NCI-H460 (cell line): ENCODE measurements at places on chromosomes 12 and 14.

GRCh38 chr14:36773136-36773540 lies 111.5 kb downstream of the PAX9 start:
- DNase-seq: peak; percentile 70

- no peak for DNase-seq
These were observed 253.5 kb downstream of the SPTSSA start for GRCh38 chr14:34208532-34208931.

DNA sequence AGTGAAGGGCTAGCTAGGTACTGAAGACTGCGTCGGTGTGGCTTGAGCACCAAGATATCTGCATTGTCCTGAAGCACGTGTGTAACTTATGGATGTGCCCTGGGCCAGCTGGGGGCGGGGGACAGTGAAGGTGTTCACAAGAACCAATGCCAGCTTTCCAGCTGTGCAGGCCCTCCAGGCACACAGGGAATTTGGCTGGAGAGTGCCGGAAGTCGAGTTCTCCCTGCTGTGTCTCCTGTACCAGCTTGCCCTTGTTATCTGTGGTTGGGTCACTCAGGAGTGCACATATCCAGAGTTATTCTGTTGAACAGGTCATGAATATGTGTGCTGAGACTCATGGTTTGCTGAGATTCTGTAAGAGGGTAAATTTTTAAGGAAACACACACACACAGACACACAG lies 75.9 kb upstream of the CRY1 start:
- no peak for DNase-seq

DNA sequence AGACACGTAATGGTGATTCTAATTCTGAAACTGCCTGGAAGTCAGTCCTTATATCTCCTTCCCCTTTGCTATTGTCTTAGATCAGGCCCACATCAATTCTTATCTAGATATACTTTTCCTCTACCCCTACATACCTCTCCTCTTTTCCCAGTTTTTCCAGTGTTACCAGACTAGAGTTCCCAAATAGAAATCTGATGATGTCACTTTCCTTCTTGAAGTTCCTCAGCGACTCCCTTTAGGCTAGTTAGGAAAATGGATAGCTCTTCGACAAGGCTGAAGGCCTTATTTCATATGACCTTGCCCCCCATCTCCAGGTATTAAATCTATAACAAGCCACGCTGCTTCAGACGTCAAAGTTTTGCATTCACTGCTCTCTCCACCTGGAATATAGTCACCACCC lies 201.1 kb upstream of the ATP2B1 start:
- DNase-seq: no peak

- no peak for DNase-seq
These were observed 152.9 kb downstream of the EPS8 start for GRCh38 chr12:15636060-15636890.

GRCh38 chr14:59632381-59632780 lies 55.8 kb upstream of the CCDC175 start:
- DNase-seq: peak; percentile 25

- DNase-seq: no peak
These were observed 65.6 kb upstream of the FUT8 start for GRCh38 chr14:65346895-65347294.

- DNase-seq: no peak
These were observed 23.0 kb upstream of the BATF start for GRCh38 chr14:75499084-75499875.

- DNase-seq: no peak
These were observed 8.1 kb upstream of the ZFP36L1 start for GRCh38 chr14:68800953-68801352.

GRCh38 chr12:110254971-110255540 lies 26.0 kb upstream of the ATP2A2 start:
- no peak for DNase-seq

- no peak for DNase-seq
These were observed 1.7 kb upstream of the NRIP2 start for GRCh38 chr12:2836574-2836973.

- DNase-seq: no peak
These were observed 11.5 kb upstream of the NUP107 start for GRCh38 chr12:68675101-68675842.

GRCh38 chr14:70156592-70156991 lies 32.2 kb downstream of the SLC8A3 start:
- no peak for DNase-seq

GRCh38 chr14:103593577-103593976 lies 30.8 kb downstream of the COA8 start:
- no peak for DNase-seq

GRCh38 chr14:87229131-87229530 lies 763.9 kb downstream of the GALC start:
- no peak for DNase-seq

GRCh38 chr12:100163416-100164152 lies 20.9 kb upstream of the BLTP3B start:
- DNase-seq: peak; percentile 67

GRCh38 chr12:130480887-130481286 lies 143.2 kb downstream of the PIWIL1 start:
- no peak for DNase-seq

- DNase-seq: peak; percentile 32
These were observed 59.9 kb upstream of the FBRSL1 start for GRCh38 chr12:132429946-132430643.

DNA sequence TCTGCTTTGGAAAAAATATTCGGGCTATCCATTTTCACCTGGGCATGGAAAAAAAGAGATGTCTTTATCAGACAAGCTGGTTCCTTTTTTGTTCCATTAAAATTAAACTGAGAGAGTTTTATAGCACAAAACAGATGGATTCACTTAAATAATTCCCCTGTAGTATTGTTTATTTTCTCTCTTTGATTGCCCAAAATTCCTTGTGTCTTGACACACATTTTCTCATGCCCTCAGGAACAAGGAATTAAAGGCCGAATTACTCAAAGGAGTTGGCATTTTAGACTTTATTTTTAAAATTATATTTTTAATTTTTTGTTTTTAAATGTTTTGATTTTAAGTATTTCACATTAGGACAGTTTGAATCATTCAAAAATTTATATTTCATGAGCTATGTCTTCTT lies 69.6 kb upstream of the SLCO1C1 start:
- no peak for DNase-seq

DNA sequence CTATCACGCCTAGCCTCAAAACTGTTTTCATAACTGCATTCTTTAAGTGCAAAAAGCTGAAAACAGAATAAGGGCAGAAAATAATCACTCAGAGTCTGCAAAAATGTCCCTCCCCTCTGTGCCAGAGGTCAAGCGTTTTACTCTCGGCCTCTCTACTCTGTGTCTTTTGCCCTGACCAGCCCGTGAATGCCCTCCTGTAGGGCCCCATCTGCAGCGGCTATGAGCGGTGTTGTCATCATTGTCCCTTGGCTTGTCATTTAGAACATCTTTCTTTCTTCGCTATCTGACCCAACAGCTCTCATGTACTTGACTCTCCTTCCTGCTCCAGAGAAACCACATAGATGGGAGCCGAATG lies 21.7 kb downstream of the ELK3 start:
- DNase-seq: no peak

DNA sequence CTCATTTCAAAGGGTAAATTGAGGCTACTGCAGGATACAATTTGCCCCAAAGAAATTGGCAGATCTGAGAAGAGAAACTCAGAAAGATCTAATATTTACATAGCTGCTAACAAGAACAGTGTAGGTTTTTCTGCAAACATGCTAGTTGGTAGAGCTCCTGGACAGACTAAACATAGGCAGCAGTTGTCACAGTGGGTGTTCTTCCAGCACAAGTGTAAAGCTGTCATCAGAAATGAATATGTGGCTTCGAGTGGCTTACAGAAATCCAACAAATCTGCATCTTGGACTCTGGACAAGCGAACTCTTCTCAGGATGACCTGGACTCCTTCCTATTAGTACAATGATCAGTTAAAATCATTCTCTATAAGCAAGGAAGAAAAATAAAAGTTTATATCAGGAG lies 5.9 kb downstream of the CBX5 start:
- DNase-seq: no peak

- DNase-seq: no peak
These were observed 788 bp downstream of the SFSWAP start for GRCh38 chr12:131711551-131712205.

DNA sequence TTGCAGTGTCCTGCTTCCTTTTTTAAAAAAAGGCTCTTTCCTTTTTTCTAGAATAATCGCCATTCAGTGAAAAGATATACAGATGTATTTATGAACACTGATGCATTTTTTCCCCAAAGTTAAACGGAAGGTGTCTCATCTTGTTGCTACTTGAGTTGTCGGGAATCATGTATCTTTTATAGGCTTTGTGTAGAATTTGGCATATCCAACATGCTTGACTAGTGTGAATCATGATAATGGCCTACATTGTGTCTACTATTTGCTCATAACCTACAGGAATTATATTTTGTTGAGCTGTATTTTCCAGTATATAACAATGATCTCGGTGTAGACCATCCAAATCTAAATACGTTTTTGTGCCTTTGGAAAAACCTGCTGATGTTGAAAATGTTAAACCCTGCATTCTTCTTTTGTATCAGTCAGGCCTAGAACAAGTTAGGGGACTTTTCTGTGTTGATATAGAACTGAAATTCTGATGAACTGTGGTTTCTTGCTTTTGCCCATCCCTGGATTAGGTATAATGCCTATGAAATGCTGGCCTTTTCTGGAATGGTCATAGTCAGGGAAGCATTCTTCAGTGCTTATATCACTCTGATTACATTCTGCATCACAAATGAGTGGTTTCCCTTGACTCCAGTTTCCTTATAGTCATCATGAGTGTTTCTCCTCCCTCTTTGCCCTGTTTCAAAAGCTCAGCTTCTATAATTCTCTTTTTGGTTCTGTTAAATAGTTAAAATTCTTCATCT lies 10.8 kb downstream of the BMAL2 start:
- peak; percentile 31 for DNase-seq

DNA sequence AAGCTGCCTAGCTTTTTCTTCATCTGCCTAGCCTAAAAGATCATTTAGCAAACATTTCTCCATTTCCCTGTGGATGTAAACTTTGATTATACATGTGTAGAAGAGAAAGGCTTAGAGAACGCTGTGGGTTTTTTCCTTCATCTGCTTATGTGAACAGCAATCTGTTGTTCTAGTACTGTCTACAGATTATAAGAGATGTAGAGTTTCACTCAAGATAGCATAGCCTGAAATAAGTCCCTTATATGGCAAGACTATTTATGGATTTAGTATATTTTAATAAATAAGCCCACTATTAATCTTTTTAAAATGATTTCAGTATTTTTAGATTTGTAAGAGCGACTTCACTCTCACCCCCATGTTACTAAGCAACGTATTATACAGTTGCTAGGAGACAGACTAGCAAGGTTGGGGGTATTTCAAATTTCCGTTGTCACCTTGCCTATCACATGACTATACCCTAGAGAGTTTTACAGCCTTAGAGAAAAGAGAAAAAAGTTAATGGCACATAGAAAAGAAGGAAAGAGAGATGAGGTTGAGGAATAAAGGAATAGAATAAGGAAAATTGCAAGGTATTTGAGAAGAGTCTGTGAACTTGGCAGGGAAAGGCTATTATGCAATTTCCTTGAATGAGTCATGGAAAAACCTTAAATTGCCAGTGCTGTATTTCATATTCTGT lies 12.2 kb upstream of the TUBA1A start:
- peak; percentile 84 for DNase-seq

DNA sequence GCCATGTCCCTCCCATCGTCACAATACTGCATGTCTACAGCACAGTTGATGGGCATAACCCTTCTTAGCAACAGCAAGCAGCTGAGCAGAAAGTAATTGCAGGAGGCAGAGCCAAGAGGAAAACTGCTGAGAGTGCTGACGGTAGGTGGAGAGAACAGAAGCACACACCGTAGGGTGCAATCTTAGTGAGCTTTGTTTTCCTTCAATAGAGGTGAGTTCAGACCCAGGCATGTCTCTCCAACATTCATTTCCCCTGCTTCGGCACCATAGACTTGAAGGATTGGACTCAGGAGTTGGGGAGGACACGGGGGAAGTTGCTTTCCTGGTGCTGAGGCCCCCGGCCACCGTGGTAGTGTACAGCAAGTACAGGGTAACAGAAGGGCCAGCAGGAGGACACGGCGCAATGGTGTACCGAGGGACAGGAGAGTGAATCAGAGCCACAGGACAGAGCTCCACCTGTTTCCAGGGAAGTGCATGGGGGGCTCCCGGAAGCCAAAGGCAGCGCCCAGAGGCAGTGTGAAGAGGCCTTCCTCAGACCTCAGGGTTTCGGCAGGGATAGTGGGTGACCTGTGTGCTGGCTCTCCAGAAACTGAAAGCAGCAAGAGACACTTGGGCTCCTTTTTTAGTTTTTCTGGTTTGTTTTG lies 36.3 kb upstream of the SINHCAF start:
- no peak for DNase-seq

DNA sequence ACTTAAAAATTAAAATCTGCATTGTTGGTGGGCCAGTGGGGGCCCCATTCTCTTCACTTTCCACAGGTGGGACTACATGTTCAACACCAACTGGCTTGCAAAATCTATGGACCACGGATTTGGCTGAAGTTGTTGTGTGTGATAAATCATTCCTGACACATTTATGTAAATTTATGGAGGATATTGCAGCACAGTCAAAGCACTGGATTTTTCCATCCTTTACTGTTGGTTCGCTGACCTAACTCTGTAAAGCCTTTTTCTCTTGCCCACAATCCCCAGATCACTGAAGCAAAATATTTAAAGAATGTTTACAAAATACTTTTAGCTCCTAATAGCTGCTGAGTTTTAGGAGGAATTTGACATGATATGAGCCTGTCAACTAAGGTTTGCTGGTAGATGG lies 219.7 kb upstream of the PRICKLE1 start:
- DNase-seq: no peak

- DNase-seq: no peak
These were observed 229.8 kb downstream of the DPF3 start for GRCh38 chr14:72663956-72664650.

- no peak for DNase-seq
These were observed 33.4 kb downstream of the TBC1D15 start for GRCh38 chr12:71872972-71873371.

- no peak for DNase-seq
These were observed 155.7 kb upstream of the LRIG3 start for GRCh38 chr12:59075968-59076490.

- no peak for DNase-seq
These were observed 58.1 kb upstream of the SRSF5 start for GRCh38 chr14:69708586-69709560.

DNA sequence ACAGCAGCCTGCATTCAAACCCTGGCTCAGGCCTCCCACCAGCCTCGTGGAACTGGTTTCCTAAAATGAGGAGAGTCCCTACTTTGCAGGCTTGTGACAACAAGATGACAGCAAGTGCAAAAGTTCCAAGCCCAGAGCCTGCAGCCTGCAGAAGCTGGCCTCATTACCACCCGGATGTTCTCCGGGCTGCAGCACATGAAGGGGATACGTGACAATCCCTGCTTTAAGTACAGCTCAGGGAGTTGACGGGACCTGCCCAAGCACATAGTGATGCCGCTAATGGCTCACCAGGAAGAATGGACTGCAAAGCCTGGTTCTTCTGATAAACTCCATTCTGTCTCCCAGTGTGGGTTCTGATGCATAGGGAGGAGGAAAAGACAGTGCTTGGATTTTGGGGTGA lies 15.0 kb downstream of the SSH1 start:
- no peak for DNase-seq
